ENCODE measurements at places on chromosomes 5 and 9. TPM values are rescaled to one million over a fixed set of nuclear protein-coding genes. Genes with fewer than 3 reads are reported as not detected.

Gene CERCAM
- polyA plus RNA-seq: 193 TPM

DNA sequence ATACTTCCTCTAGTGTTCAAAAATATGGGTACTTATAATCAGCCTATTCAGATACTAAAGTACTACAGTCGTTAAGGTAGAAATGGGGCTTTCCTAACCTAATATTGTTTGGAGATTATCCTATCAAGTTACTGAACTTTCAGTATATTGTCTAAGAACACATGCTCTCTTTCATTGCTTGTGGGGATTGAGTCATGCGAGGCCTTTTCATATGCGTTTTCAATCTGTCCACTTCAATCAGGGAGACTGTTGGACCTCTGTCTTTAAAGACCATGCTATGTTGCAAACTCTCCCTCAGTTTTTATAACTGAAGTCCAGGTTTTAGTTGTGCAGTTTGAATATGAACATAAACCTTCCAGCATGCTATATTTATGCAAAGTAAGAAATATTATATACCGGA lies 15.0 kb downstream of the PRR16 start:
- DNase-seq: no peak

GRCh38 chr9:27655441-27655840 lies 82.2 kb upstream of the C9orf72 start:
- no peak for DNase-seq

Gene SPATA31D4
- polyA plus RNA-seq: not detected

Gene ANKRD34B
- not detected for polyA plus RNA-seq

DNA sequence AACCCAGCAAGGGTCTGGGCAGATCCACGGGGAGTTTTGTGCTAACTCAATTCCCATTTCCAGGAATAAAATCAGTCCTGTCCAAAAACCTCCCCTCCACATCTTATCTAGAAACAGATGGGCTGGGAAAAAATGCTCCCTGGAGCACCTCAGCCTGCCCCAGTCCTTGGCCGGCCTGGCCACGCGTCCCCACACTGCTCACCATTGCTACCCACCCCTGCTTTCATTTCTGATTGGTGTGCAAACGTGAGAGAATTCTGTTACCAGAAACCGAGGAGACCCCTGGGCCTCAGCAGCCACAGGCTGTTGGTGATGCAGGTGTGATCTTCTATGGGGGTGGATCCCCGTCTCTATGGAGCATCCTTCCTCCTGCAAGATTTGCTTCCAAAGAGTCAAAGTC lies 38.0 kb upstream of the OLFM1 start:
- DNase-seq: no peak

Gene S100Z
- polyA plus RNA-seq: not detected

DNA sequence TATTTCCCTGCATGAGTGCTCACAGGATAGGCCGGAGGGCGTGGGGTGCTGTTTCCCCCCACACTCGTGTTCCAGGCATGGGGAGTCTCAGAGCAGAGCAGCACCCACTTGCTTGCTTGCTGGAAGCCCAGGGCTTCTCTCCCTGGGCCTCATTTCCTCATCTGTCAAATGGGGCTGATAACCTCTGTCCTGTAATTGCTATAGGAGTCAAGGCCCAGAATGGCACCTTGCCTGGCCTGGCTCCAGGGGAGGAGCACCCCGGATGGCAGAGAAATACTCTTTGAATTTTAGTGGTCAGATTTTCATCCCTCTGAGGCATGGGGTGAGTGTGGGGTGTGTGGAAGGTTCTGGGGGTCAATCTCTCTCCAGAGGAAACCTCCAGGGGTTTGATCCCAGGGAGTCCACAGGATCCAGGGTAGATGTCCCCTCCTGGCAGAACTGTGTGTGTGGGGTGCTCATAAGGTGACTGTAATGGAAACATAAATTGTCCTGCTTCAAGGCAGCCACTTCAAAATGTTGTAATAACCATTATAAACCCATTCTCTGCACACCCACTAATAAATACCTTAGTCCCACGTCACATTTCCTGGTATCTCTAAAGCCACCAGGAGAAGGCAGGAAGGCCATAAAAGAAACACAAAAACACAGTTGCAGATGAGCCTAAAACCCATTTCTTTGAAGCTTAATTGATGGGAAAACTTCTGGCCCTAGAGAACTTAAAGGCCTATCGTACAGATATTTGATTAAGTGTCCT lies 272.2 kb downstream of the FSTL4 start:
- DNase-seq: peak; percentile 4

DNA sequence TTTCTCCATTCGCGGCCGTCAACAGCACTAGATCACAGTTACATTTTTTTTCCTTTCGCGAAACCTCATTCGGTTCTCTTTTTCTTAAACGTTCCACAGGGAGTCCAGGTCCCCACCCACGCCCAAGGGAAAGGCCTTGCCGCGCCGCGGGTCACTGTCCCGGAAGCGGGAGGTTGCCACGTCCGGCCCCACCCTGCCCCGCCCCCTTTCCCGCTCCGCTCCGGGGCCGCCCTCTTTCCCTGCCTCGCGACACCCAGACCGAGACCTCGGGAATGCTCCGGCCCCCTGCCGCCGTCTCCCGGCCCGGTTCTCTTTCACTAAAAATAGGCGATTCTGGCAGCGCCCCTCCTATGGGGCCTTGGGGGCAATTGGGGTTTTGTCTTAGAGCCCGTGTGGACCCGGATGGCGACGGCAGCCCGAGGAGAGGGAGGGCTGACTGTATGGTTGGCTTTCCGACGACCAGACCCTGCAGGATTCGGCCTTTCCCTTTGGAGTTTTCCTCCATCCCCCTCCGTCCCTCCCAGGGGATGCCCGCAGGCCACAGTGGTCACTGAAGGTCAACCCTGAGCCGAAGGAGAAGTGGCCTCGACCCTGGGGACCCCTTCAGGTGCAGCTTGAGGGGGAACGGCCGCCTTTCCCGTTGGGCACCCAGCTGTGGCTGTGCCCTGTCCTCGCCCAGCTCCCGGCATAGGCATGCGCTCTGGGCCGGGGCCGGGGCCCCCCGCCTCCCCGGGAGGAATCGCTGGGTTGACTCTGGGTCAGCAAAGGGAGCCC lies 2.8 kb upstream of the RACK1 start:
- peak; percentile 37 for DNase-seq

DNA sequence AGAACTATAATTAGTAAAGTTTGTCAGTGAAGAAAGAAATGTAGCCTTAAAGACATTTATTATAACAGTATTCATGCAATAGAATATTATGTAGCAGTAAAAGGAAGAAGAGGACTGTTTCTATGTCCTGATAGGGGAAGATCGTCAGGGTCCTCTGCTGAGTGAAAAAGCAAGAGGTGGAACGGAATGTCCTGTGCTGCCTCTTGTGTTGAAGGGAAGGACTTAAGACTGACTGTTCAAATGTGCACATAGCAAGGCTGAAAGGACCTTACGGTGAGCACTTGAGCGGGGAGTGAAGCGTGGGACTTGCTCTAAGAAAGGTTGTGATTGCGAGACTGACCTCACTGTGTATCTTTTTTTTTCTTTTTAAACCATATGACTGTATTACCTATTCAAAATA lies 63.2 kb downstream of the SNX24 start:
- DNase-seq: no peak

Gene ANKRD33B
- 3.4 TPM for polyA plus RNA-seq

Gene SLC34A3
- not detected for polyA plus RNA-seq

DNA sequence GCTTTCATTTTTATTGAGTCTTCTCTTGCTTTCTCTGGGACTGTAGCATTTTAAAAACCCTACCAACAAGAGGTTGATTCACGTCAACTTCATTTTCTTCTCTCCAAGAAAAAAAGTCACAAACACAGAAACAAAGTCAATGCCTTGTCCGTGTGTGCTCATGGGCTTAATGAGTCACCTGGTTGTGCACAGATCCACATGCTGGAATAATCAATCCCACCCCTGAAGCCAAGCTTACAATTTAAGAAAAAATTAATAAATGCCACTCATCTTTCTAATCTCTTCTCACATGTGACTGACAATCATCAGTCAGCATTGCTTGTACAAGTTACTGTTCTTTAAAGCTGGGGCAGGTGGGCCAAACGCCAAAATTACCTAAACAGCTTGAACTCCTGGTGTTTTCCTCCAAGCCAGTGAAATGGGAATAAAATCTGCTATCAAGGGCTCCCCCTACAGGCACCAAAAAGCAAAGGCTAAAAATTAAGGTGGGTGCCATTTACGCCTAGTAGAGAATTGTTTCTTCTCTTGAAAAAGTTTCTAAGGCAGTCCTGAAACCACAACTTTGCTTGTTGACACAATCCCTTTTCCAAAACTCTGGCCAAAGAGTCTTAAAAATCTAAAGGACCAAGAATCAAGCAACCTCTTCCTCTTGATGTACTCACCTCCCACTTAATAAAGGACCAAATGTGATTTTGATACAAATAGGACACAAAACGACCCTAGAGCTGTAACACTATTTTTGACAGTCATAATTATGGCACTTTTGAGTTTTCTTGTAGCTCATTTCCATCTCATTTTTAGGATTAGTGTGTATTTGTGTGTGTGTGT lies 21.3 kb downstream of the TRMO start:
- DNase-seq: no peak

GRCh38 chr5:111075520-111075919 lies 4.0 kb downstream of the TSLP start:
- DNase-seq: peak; percentile 73

Gene PCDHB16
- 0.32 TPM for polyA plus RNA-seq

DNA sequence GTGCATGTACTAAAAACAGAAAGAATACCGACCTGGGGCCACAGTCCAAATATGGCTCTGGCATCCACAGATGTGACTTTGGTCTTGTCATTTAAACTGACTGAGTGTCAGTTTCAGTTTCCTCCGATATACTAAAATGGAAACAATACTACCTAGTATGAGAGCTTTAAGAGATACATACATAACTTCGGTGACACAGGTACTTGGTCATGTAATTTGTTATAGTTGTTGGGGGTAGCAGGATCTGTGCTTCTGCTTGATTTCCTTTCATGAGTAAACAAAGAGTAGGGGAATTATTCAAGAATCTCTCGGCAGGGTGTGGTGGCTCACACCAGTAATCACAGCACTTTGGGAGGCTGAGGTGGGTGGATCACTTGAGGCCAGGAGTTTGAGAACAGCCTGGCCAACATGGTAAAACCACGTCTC lies 32.1 kb downstream of the MTMR12 start:
- no peak for DNase-seq
